ENCODE measurements at places on chromosomes 1 and 21. TPM values are rescaled to one million over a fixed set of nuclear protein-coding genes. Genes with fewer than 3 reads are reported as not detected.

The RIMS3 gene
- total RNA-seq = 3.0 TPM

The SLC45A1 gene
- total RNA-seq = 4.3 TPM

The NHLH1 gene
- not detected for total RNA-seq

DNA sequence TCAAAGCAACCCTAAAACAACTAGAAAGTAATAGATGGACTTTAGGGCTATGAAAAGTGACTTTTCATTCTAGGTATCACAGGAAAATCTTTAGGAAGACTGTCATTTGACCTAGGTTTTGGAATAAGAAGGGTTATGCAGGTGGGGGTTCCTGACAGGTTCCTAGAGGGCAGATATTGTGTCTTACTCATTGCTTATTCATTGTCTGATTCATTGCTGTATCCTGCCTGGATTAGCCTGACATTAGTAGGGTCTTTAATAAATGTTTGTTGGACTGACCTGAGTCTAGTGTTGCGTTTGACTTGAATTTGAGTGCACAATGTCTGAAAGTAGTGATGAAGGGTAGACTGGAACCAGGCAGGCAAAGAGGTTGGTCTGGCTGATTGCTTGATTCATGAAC lies 6.0 kb downstream of the FNBP1L start:
- DNase-seq = no peak
- H3K4me1 ChIP-seq = no peaks in the 10 kb centered on the region
- no peaks in the 10 kb centered on the region for H3K27me3 ChIP-seq
- no peak overlapping the region for H3K4me3 ChIP-seq
- H3K27ac ChIP-seq = no peak overlapping the region

DNA sequence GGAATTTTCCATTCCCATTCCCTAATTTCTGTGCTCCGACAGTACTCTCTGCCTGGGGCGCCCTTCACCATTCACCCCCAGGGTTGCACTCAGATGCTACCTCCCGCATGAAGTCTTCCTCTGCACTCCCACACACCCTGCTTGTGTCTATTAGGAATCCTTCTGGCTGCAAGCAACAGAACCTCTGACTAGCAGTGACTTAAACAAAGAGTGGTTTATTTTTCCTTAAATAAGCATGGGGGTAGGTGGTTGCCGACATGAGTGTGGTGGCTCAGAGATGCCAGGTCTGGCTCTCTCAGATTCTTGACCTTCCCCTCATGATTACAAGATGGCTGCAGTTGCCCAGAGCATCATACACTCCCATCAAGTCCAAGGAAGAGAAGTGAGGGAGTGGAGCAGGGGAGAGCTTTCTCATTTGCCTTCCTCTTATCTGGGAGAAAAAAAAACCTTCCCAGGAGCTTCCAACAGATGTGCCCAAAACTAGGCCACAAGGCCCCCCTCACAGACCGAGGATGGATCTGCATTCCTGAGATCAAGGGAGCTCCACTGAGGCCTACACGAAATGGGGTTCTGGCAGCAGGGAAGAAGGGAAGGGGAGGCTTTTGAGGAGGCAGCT lies 49.6 kb upstream of the LBR start:
- no peak overlapping the region for H3K4me3 ChIP-seq
- H3K27ac ChIP-seq = no peak overlapping the region
- no peak for DNase-seq
- H3K36me3 ChIP-seq = no peaks in the 10 kb centered on the region

DNA sequence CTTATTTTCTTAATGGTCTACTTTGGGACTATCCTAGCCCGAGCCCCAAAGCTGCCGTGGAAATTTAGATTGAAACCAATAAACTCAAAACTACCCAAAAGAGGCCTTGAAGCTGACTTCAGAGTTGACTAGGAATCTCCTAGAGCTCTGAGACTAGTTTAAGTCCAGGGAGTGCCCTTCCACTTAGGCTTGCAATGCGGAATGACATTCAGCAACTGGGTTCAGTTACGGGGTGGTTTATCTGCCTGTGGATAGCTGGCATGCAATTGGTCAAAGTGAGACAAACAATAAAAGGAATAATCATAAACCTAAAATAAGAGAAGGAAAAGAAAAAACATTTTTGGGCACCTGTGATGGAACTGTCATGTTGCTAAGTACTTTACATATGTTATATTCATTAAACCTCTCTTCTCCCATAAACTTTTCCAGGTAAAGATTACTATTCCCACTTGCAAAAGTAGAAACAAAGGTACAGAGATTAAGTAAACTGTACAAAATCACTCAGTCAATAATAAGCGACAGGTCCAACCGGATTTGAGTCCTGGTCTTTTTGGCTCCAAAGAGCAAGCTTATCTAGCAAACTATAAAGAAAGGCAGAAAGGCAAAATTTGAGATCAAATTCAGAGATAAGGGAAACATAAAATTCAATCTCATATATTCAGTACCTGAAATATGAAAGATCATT lies 56.5 kb downstream of the GPATCH2 start:
- no peak overlapping the region for H3K4me3 ChIP-seq
- H3K4me1 ChIP-seq = no peaks in the 10 kb centered on the region
- H3K27ac ChIP-seq = peak overlapping the region; percentile 50
- no peaks in the 10 kb centered on the region for H3K27me3 ChIP-seq

DNA sequence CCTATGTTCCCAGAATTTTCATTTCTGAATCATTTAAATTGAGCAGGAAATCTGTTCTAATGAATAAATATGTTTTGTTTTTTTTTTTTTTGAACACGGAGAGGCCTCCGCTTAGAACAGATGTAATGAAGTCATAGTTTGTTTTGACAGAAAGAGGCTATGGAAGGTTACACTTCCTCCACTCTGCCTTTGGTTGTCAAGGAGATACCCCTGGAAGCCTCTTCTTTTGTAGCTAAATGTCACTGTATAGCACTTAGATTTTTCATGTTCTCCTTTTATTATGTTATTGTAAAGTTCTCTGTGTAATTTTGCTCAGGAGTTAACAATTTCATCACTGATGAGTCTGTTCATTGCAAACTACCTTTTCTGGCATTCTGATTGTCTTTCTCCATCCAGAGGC lies 22.7 kb upstream of the GNG12 start:
- H3K4me3 ChIP-seq = no peak overlapping the region
- no peak for DNase-seq
- H3K36me3 ChIP-seq = no peaks in the 10 kb centered on the region
- no peak overlapping the region for H3K27ac ChIP-seq
- H3K4me1 ChIP-seq = no peaks in the 10 kb centered on the region

GRCh38 chr1:174747613-174748012 lies 252.1 kb upstream of the CACYBP start:
- no peak overlapping the region for H3K4me3 ChIP-seq
- H3K36me3 ChIP-seq = no peaks in the 10 kb centered on the region
- H3K27ac ChIP-seq = no peak overlapping the region
- H3K4me1 ChIP-seq = no peaks in the 10 kb centered on the region
- no peaks in the 10 kb centered on the region for H3K27me3 ChIP-seq

GRCh38 chr1:77794550-77794949 lies 15.1 kb downstream of the MIGA1 start:
- no peak for DNase-seq
- H3K4me1 ChIP-seq = no peaks in the 10 kb centered on the region
- H3K27ac ChIP-seq = no peak overlapping the region
- H3K27me3 ChIP-seq = no peaks in the 10 kb centered on the region
- H3K4me3 ChIP-seq = no peak overlapping the region

- H3K36me3 ChIP-seq = no peaks in the 10 kb centered on the region
- no peak for DNase-seq
- H3K27ac ChIP-seq = no peak overlapping the region
- H3K4me3 ChIP-seq = no peak overlapping the region
Observed at GRCh38 chr1:26285366-26286063, 5.6 kb downstream of the SH3BGRL3 start.

DNA sequence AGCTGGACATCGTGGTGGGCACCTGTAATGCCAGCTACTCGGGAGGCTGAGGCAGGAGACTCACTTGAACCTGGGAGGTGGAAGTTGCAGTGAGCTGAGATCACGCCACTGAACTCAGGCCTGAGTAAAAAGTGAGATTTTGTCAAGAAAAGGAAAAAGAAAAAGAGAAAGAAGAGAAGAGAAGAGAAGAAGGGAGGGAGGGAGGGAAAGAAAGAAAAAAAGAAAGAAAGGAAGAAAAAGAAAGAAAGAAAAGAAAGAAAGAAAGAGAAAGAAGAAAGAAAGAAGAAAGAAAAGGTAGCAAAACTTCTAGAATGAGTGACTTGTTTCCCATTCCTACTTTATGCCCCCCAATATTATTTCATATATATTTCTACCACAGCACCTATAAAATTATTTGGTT lies 98.8 kb downstream of the UBE2U start:
- no peaks in the 10 kb centered on the region for H3K27me3 ChIP-seq
- H3K36me3 ChIP-seq = no peaks in the 10 kb centered on the region
- no peak for DNase-seq
- H3K27ac ChIP-seq = no peak overlapping the region

GRCh38 chr1:201026836-201027235 lies 3.3 kb upstream of the KIF21B start:
- H3K36me3 ChIP-seq = no peaks in the 10 kb centered on the region
- peaks cover 5% of the 10 kb centered on the region for H3K4me1 ChIP-seq
- DNase-seq = no peak
- no peak overlapping the region for H3K4me3 ChIP-seq
- H3K27ac ChIP-seq = no peak overlapping the region
- no peaks in the 10 kb centered on the region for H3K27me3 ChIP-seq

DNA sequence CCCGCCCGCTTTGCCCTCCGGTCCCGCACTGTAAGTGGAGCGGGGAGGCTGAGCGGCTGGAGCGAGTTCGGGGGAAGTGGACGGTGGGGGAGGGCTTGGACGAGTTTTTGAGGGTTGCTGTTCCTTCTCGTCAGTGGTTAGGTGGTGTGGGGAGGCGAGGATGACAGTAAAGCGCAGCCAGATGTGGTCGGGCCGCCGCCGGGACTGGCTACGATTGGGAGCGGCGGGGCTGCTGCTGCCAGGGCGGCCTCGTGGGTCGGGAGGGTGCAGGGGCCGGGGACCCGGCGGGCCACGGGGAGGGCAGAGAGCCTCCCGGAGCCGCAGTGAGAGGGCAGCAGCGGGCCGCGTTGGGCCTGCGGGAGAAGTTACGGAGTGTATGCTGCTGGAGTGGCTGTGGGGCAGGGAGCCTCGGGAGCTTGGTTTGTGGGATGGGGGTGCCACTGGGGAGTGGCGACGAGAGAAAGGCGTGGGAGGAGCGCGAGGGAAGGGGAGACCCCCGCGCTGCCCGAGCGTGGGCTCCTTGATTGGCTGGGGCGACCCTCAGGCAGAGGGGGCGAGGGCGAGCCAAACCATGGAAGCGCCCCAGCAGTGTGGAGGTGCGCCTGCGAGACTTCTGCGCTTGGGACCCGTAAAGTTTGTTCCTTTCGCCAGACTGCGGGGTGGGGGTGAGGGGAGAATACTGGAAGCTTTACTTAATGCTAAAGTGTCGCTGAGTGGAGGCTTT lies 2.1 kb downstream of the ADGRL2 start:
- H3K27ac ChIP-seq = peak overlapping the region; percentile 98
- no peaks in the 10 kb centered on the region for H3K27me3 ChIP-seq
- H3K4me3 ChIP-seq = peak overlapping the region; percentile 68
- H3K4me1 ChIP-seq = no peaks in the 10 kb centered on the region
- no peaks in the 10 kb centered on the region for H3K36me3 ChIP-seq
- peak; percentile 74 for DNase-seq

DNA sequence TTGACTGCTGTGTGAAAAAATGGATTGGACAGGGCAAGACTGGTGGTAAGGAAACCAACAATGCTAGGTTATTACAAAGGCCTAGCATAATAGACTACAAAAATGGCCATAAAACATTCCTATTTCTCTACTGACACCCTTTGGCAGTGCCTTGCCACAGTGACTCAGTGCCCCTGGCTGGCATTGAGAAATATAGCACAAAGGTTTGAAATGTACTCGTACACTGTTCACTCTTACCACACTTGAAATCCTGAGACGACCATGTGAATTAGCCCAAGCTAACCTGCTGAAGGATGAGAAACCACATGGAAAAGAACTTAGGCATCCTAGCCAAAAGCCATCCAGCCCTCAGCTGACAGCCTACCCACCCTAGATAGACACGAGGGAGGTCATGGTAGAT lies 149.8 kb upstream of the PALMD start:
- no peak for DNase-seq
- no peak overlapping the region for H3K4me3 ChIP-seq
- no peaks in the 10 kb centered on the region for H3K36me3 ChIP-seq
- H3K27me3 ChIP-seq = no peaks in the 10 kb centered on the region
- H3K27ac ChIP-seq = no peak overlapping the region

GRCh38 chr1:86773341-86774288 lies 69.2 kb downstream of the SH3GLB1 start:
- no peak overlapping the region for H3K4me3 ChIP-seq
- DNase-seq = no peak
- no peak overlapping the region for H3K27ac ChIP-seq
- no peaks in the 10 kb centered on the region for H3K4me1 ChIP-seq
- no peaks in the 10 kb centered on the region for H3K36me3 ChIP-seq
- no peaks in the 10 kb centered on the region for H3K27me3 ChIP-seq

- peak within 1 kb of the TSS; percentile 35 for H3K4me3 ChIP-seq
- peak; percentile 77 for DNase-seq
- H3K27ac ChIP-seq = no peak within 1 kb of the TSS
- no peaks in the 10 kb centered on the region for H3K36me3 ChIP-seq
Observed at GRCh38 chr1:161258439-161259344, at the start of gene PCP4L1. PCP4L1 (plus strand) TSS chr1:161258745; CDS start chr1:161258975, 230 bp downstream.

- H3K4me3 ChIP-seq = no peak overlapping the region
- DNase-seq = no peak
- no peak overlapping the region for H3K27ac ChIP-seq
- H3K36me3 ChIP-seq = no peaks in the 10 kb centered on the region
- H3K4me1 ChIP-seq = no peaks in the 10 kb centered on the region
Observed at GRCh38 chr1:58660105-58660504, 39.8 kb downstream of the MYSM1 start.

GRCh38 chr1:40710581-40711315 lies 19.2 kb downstream of the NFYC start:
- peak overlapping the region; percentile 48 for H3K4me3 ChIP-seq
- H3K4me1 ChIP-seq = no peaks in the 10 kb centered on the region
- H3K27ac ChIP-seq = peak overlapping the region; percentile 62
- DNase-seq = no peak
- H3K27me3 ChIP-seq = no peaks in the 10 kb centered on the region
- no peaks in the 10 kb centered on the region for H3K36me3 ChIP-seq

DNA sequence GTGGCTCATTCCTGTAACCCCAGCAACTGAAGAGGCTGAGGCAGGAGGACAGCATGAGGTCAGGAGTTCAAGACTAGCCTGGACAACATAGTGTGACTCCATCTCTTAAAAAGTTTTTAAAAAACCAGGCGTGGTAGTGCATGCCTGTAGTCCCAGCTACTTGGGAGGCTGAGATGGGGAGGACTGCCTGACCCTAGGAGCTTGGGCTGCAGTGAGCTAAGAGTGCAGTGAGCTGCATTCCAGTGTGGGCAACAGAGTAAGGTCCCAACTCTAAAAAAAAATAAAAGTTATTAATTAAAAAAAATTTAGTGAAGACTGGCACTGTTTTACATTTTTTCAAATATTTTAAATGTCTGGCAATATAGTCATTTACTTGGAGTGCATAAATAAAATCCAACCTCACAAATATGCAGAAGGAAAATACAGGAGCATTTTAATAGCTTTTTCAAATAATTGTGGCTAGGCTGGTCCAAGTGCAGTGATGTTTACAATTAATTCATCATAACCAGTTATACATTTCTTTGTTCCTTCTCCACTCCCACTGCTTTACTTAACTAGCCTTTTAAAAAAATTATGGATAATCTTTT lies 10.8 kb downstream of the ZBTB8OS start:
- H3K4me1 ChIP-seq = no peaks in the 10 kb centered on the region
- H3K36me3 ChIP-seq = no peaks in the 10 kb centered on the region
- no peak overlapping the region for H3K27ac ChIP-seq
- DNase-seq = no peak
- no peak overlapping the region for H3K4me3 ChIP-seq

Data from prostate gland (tissue), 2 donors.